ENCODE measurements at places on chromosomes 12 and 14.

GRCh38 chr12:120614848-120615247, 25.6 kb upstream of the CABP1 start:
- DNase-seq = no peak

DNA sequence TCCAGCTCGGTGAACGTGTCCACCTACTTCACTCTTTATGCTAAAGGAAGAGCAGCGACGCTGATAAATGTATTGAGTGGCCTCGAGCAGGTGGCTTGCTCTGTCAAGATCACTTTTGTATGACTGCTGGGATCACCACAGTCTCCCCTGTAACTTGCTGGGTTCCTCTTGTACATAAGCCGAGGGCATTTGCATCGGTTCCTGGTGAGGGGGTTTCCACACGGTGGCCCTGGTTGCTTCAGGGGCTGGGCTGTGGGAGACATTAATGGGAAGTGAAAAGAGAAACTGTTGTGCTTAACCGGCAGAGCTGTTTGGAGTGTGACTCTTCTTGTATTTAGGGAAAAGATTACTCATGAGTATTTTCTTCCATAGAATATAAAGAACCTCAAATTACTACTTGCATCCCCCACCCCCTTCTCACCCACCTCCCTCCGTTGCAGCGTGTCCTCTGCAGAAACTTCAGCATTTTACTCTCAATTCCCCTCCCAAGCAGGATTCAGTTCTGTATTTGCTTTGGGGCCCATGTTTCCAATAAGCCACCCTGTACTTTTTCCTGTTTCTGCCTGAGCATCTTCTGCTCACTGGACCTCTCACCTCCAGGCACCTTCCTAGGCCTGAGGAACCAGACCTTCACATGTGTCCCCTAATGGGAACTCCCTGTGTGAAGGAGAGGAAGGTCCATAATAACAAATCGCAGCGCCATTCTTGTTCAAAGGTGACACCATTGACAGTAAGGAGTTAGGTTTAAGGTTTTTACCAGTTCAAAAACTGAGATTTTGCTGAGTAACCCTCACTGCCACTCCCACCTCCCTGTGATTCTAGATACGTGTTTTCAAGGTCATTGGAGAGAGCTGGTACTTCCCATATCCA, 187.0 kb downstream of the ETV6 start:
- peak; percentile 86 for DNase-seq

DNA sequence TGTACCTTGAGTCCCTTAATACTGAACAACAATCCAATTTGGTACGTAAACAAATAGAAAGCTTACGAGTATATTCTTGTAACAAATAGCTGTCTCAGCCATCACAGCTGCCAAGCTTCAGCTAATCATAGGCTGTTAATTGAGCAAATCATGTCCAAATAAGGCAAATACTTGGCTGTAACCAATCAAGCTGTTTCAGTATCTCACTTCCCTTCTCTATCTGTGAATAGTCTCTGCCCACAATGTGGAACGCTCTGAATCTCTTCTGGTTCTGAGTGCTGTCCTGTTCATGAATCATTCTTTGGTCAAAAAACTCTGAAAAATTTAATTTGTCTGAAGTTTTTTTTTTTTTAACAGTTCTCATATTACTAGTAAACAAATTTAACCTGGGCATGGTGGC, 5.8 kb upstream of the NEMF start:
- DNase-seq = no peak

DNA sequence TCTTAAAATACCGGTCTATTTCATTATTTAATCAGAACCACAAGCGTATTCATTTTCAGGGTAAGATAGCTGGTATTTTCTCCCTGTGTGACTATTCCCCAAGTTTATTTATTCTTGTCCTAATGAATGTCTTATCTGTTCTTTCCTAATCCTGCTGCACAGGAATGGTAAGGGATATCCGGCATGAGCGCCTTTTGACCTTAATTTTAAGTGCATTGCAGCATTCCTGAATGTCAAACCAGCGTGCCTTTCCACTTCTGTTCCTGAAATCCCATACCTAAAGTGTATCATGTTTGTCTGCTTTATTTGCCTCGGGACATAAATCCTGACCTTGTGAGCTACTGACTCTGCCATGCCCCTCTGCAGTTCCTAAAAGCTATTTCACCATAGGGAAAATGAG, 1713.2 kb upstream of the FLRT2 start:
- no peak for DNase-seq

DNA sequence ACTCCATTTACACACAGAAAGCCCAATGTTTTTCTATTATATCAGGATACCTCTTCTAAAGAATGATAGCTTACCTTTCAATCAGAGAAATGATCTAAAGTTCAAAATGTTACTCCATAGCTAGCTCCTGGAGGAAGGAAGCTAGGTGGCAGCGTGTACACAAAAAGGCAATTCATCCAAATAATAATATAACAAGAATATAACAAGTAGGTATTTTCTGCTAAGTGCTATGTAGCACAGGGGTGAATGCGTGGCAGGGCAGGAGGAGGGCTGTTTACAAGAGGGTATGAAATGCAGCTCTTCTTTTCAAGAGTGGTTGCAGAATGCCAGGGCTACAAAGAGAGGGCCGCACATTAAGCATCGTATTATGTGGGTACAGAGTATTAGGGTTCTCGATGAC, 663 bp upstream of the SNAPC1 start:
- DNase-seq = no peak

GRCh38 chr14:64990296-64990695, 3.6 kb downstream of the FNTB start:
- no peak for DNase-seq

DNA sequence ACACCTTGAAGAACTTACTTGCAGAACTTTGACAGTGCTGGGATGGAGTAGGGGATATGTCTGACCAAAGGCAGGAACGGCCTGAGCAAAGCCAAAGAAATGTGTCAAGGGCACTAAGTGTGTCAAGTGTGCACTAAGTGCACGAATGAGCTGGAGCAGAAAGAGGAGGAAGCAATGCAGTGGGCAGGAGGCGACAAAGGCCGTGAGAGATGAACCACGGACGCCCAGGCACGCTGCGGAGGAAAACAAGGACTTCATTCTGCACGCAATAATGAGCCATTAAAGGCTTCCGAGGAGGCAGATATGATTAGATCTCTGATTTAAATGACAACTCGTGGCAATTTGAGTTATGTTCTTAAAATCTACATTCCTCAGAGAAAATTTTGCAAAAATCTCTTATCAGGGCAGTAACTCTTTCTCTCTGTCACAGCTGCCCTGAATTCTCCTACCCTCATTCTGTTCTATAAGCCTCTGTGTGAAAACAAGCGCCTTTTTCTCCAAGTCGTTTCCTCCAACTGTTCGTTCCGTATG, 25.3 kb downstream of the GRIN2B start:
- DNase-seq = no peak

DNA sequence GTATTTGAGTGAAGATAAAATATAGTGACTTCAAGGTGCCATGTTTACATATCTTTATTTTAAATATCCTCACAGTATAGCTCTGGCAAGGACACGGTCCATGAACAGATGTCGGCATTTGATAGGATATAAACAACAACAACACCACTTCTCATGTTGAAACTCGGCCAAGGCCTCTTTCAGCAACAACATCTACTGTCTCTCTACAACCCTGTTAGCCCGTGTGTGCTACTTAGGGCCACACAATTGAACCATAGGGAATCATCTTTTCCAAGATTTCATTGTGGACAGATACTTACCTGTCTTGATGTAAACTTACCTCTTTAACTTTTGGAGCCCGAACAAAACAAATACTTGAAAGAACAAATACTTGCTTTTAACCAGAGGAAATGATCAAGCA, 168.7 kb upstream of the SSTR1 start:
- no peak for DNase-seq

DNA sequence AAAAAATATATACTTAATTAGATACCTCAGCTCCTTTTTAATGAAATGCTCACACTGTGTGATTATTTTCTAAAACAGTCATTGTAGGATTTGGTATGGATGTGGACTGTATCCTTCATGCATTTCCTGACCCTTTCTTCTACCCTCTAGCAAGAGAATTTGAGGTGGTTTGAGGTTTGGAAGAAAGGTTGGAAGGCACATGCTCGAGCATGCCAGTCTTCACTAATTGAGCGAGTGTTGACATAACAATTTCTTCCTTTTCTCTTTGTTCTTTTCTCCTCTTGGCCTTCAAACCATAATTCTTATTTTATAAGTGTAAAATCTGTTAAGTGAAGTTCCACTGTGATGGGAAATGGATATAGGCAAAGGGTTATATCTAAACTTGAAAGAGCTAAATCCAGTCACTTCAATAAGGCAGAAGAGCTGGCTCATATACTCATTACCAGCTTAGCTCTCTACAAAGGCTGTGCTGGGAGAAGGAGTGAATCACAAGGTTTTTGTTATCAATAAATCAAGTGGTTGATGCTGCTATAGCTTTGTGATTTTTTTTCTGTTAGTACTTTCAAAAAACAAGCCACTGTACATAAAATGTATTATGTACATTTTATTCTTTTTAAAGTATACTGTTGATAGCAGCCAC, 16.2 kb upstream of the PTHLH start:
- no peak for DNase-seq

GRCh38 chr12:113987261-113988063, 21.3 kb upstream of the RBM19 start:
- no peak for DNase-seq

- DNase-seq = no peak
Observed at GRCh38 chr12:100497105-100497795, 23.6 kb downstream of the NR1H4 start.

- DNase-seq = peak; percentile 31
Observed at GRCh38 chr12:26028953-26029735, 70.7 kb downstream of the RASSF8 start.

DNA sequence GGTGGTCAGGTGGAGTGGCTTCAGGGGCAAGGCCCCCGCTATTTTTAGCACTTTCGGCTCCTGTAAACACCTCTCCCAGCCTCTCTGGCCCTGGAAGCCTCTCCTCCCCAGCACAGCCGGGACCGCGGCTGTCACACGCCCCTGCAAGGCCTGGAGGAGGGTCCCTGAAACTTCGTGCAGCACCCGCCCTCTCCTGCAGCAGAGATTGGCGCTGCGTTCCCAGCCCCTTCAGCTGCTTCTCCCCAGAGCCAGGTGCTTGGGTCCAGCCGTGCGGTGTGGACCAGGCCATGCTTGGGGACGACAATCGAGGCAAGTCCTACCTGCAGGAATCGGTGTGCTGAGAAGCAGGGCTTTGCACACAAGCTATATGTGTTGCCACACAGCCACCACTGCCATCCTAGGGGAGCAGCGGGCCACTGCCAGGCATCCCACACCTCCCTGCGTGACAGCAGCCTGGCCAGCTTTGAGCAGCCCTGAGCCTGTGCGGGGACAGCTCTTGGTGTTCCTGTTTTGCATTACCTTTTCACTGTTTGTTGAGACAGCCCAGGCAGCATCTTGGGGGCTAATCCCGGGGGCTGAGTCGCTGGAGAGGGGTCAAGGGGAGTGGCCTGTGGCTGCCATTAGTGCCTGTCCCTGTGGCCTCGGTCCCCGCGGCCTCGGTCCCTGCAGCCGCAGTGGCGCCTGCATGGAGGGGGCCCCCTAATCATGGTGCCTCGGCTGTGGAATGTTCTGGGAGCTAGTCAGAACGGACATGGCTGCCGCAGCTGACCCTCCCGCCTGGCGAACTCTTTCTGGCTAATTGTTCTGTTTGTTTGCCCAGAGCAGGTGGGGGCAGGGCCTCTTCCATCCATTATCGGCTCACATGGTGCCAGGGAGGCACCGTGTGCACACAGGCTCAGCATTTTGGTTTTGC, 27.6 kb upstream of the TRAF3 start:
- no peak for DNase-seq

GRCh38 chr12:122144885-122145284, 29.1 kb downstream of the IL31 start:
- DNase-seq = no peak

- DNase-seq = no peak
Observed at GRCh38 chr14:77204459-77204771, 22.8 kb downstream of the TMEM63C start.

DNA sequence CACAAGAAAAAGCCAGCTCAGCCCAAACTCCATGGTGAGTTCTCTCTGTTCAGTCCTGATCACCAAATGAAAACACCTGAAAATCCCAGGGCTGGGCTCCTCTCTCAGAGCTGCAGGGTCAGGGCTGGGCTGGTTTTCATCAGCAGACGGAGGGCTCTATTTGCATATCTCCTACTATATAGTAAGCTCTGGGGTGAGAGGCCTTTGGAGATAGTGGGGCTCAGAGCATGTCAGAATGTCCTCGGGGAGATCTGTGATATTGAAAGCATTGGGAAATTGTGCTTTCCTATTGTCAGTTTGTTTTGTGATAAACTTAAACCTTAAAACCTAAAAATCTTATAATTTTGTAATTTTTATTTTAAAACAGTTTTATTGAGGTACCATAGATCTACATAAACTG, 742.6 kb downstream of the TMEM121 start:
- DNase-seq = no peak

GRCh38 chr12:131733874-131734273, 23.0 kb downstream of the SFSWAP start:
- no peak for DNase-seq

- DNase-seq = no peak
Observed at GRCh38 chr12:72547573-72547972, 275.4 kb downstream of the TRHDE start.

GRCh38 chr14:94152676-94153075, 21.4 kb upstream of the PPP4R4 start:
- no peak for DNase-seq

DNA sequence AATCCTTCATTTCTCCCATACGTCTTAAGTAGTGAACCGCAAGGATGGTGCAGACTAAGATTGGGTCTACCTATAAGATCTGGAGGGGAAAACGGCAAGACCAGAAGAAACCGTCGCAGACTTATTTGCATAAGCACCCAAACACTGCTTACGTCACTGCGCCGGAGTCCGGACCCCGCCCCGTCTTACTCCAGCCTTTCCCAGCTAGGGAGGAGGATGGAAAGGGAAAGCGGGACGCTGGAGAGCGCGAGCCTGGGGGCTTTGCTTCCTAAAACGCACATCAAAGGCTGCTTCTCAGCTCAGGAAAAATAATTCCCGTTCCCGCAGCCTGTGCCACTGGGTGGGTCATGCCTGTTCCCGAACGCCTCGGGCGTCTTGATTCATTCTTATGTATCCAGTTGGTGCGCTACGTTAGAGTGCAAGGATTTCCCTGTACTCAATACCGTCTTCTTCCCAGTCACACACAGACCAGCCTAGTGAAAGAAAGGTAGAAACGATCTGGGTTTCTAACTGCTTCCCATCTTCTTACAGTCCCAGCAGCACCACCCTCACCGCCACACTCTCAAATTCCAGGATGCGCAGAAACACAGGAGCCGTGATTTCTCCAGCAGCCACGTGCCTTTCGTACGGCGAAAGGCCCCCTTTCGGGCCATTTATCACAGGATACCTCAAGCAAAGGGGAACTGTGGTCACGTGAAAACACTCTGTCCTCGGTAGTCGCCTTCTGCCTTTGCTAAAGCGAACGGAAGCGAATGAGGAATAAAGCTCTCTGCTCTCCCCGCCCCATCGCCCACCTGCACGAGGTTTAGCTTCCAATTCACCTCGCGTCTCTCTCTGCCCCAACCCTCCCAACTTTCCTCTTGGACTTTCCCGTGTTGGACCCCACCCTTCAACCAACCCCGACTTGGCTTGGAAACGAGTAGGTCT, 1.1 kb downstream of the SLC6A15 start:
- DNase-seq = peak; percentile 5

DNA sequence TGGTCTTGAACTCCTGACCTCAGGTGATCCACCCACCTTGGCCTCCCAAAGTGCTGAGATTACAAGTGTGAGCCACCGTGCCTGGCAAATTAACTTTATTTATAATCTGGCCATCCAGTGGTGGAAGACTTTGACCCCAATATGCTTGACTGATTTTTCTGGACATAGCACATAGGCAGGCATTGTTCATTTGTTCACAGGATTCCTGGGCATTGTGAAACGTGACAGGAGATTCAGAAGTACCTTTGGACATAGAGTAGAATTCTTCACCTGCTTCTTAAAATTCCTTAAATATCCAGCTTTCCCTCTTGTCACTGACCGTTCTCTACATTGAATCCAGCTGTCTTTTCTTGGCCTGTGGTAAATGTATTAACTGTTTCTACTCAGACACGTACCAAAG, 103.1 kb downstream of the SCN8A start:
- no peak for DNase-seq
